ENCODE measurements at places on chromosomes 3 and 15. TPM values are rescaled to one million over a fixed set of nuclear protein-coding genes. Genes with fewer than 3 reads are reported as not detected.

- H3K4me3 ChIP-seq = no peak overlapping the region
- H3K27me3 ChIP-seq = peaks cover 3% of the 10 kb centered on the region
- no peaks in the 10 kb centered on the region for H3K36me3 ChIP-seq
- no peaks in the 10 kb centered on the region for H3K4me1 ChIP-seq
- DNase-seq = no peak
Observed at GRCh38 chr15:51585986-51586385, 36.6 kb downstream of the DMXL2 start.

GRCh38 chr3:126050626-126051025, 33.3 kb downstream of the SLC41A3 start:
- no peak overlapping the region for H3K4me3 ChIP-seq
- H3K27ac ChIP-seq = no peak overlapping the region

GRCh38 chr15:33700695-33701303, 267.5 kb upstream of the CHRM5 start:
- peaks cover 2% of the 10 kb centered on the region for H3K27me3 ChIP-seq
- no peaks in the 10 kb centered on the region for H3K36me3 ChIP-seq

Gene FANCD2OS
- not detected for total RNA-seq

DNA sequence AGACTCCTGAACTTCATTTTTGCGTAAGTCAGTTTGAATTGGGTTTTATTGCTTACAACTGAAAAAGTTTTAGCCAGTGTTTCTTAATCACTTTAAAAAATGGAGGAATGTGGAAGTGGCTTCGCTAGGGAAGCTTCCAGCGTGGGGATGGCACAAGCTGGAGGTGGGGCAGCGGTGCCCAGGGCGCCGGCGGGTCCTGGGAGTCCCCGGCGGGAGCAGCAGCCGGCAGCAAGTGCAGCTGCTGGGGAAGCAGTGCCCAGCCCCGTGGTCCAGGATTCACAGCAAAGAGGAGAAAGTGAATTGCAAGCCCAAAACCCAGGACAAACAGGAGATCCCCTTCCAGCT, 301.8 kb upstream of the PROK2 start:
- H3K4me1 ChIP-seq = peaks cover 20% of the 10 kb centered on the region
- DNase-seq = no peak
- H3K27ac ChIP-seq = no peak overlapping the region
- H3K27me3 ChIP-seq = no peaks in the 10 kb centered on the region
- no peaks in the 10 kb centered on the region for H3K36me3 ChIP-seq

DNA sequence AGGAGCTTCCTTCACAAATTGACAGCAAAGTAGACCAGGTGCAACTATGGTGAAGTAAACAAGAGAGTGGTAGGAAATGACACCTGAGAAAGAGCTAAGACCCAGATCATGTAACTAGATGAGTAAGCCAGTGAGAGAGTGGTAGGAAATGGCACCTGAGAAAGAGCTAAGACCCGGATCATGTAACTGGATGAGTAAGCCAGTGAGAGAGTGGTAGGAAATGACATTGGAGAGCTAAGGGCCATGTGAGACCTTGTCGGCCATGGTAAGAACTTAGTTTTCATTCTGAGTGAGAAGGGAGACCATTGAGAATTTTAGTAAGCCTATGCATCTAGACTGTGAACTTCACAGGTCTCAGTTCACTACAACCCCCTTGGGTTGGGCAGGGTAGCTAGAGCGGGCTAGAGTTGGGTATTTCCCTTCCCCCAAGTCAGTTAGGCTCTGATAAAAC, 5.4 kb upstream of the SENP7 start:
- H3K4me3 ChIP-seq = peak overlapping the region; percentile 46

Gene MRPS11
- 72.6 TPM for total RNA-seq

DNA sequence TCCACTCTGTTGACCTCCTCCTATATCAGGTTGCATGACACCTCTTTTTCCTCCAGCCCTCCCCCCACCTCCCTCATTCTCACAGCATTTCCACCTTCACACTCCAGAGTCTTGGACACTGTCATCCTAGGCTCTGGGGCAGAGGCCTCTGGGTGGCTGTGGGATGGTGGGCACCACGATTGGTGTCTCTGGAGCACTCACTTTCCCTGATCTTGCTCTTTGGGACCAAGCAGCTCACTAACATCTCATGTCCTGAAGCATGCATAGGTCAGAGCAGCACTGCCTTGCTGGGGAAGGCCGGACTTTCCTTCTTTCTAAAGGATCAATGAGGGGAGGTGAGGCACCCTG, 14.9 kb downstream of the ZBTB47 start:
- H3K4me1 ChIP-seq = no peaks in the 10 kb centered on the region
- H3K27ac ChIP-seq = no peak overlapping the region
- H3K36me3 ChIP-seq = no peaks in the 10 kb centered on the region
- H3K27me3 ChIP-seq = peaks cover 4% of the 10 kb centered on the region

- no peaks in the 10 kb centered on the region for H3K36me3 ChIP-seq
- H3K27me3 ChIP-seq = peaks cover 5% of the 10 kb centered on the region
- H3K4me3 ChIP-seq = no peak overlapping the region
Observed at GRCh38 chr3:152557302-152557999, 277.5 kb upstream of the P2RY1 start.

Gene ALG1L2
- not detected for total RNA-seq

Gene GP5
- 0.26 TPM for total RNA-seq

Gene DRD3
- not detected for total RNA-seq

Gene TRAT1
- total RNA-seq = 61.0 TPM

Gene SOX14
- not detected for total RNA-seq

DNA sequence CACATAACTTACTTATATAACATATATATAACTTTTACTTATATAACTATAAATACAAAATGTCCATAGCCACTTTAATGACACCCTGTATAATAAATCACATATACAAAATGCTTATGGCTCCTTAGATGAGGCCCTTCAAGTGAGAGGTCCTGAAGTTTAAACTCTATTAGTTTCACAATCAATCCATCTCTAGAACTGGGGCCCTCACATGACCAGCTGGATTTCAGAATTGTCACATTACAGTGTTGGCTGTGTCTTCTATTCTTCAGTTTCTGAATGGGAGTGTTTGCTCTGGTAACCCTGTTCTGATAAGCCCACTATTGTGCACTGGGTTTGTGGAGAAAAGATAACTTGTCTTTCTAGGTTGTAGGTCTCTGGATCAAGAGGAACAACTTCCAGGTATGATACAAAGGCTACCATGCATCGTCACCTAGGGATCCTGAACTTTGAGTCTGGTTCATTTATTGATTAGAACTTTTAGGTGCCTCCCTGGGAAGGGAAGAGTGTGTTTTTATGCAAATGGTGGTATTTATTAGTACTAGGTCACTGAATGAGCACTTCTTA, 107.9 kb downstream of the DNAH12 start:
- H3K27ac ChIP-seq = no peak overlapping the region
- peaks cover 21% of the 10 kb centered on the region for H3K27me3 ChIP-seq
- no peaks in the 10 kb centered on the region for H3K4me1 ChIP-seq
- H3K4me3 ChIP-seq = no peak overlapping the region
- H3K36me3 ChIP-seq = no peaks in the 10 kb centered on the region

Gene MTMR10
- total RNA-seq = 11.3 TPM

DNA sequence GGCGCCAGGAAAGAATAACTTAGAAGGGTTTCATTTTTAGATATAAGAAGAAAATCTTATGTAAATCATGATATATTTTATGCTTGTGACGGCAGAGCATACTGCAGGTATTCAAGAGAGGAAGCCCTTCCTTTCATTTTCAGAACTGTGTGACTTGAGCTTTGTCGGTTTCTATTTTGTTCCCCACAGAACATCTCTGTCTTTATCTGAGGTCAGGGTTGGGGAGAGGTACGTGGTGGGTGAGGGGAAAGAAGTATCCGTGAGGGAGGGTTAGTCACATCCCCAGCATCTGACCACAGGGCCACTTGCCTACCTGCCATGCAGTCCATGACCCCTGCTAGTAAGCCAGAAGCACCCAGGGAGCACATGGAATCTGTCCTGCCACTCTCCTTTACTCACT, 126.5 kb downstream of the DGKG start:
- H3K27me3 ChIP-seq = peaks cover 5% of the 10 kb centered on the region
- peak overlapping the region; percentile 75 for H3K27ac ChIP-seq
- peak overlapping the region; percentile 54 for H3K4me3 ChIP-seq
- H3K4me1 ChIP-seq = peaks cover 14% of the 10 kb centered on the region
- H3K36me3 ChIP-seq = no peaks in the 10 kb centered on the region

Gene RAD51
- total RNA-seq = 67.5 TPM

Gene UNC45A
- 66.9 TPM for total RNA-seq

Gene WDR93
- total RNA-seq = not detected

Gene CCDC39
- total RNA-seq = not detected

- H3K36me3 ChIP-seq = no peaks in the 10 kb centered on the region
- H3K4me1 ChIP-seq = peaks cover 3% of the 10 kb centered on the region
- H3K27me3 ChIP-seq = no peaks in the 10 kb centered on the region
- no peak overlapping the region for H3K4me3 ChIP-seq
Observed at GRCh38 chr3:141853081-141853601, 23.3 kb upstream of the ATP1B3 start.

Gene CLDN18
- not detected for total RNA-seq

DNA sequence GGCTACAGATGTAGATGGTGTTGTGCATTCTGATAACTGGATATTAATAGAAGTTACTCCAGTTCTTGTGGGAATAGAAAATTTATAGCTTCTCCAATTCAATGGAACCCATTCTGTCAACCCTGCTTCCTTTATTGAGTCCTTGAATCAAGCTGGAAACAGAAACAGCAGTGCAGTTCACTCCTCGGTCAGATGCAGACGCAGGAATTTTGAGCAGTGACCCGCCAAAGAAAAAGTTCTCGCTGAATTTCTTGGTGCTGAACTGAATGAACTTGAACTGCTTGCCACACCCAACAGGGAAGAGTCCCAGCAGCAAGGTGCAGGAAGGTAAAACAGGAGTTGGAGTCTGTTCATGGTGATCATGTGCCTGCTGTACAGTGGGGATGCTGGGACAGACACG, 10.3 kb downstream of the HRH1 start:
- no peaks in the 10 kb centered on the region for H3K36me3 ChIP-seq
- DNase-seq = no peak
- H3K4me3 ChIP-seq = no peak overlapping the region
- H3K27ac ChIP-seq = no peak overlapping the region
- H3K4me1 ChIP-seq = no peaks in the 10 kb centered on the region

Gene DUOX1
- total RNA-seq = 0.02 TPM

DNA sequence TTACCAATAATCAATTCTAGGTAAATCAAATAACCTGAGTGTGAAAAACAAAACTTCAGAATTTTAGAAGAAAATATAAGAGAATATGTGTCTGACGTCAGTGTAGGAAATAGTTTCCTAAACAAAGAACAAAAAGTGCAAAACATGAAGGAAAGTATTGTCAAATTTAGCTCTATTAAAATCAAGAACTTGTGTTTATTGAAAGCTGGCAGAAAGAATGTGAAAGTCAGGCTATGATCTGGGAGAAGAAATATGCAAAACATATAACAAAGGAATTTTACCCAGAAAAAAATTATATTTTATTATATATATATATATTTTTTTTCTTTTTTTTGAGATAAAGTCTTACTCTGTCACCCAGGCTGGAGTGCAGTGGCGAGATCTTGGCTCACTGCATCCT, 129.1 kb upstream of the ANKRD28 start:
- H3K27ac ChIP-seq = no peak overlapping the region
- no peak overlapping the region for H3K4me3 ChIP-seq
- H3K4me1 ChIP-seq = peaks cover 2% of the 10 kb centered on the region
- peaks cover 8% of the 10 kb centered on the region for H3K27me3 ChIP-seq
- no peak for DNase-seq
- no peaks in the 10 kb centered on the region for H3K36me3 ChIP-seq

DNA sequence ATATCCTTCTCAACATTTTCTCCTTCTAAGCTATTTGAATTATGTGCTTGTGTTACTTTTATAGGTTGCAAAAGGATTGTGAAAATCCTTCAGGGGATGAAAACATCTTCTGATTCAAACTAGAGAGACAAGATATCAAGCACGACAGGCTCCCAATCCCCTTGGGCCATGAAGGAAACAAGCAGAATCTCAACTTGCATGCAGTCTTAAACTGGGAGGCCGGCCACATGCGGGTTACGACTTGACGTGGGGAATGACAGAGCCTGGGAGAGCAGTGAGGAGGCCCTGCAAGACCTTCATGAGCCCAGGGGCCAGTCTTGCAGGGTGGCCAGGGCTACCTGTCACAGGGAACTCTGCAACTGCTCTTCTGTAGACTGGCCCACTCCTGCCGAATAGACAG, 94.4 kb downstream of the SCN11A start:
- peaks cover 5% of the 10 kb centered on the region for H3K27me3 ChIP-seq
- no peak overlapping the region for H3K27ac ChIP-seq
- H3K4me3 ChIP-seq = no peak overlapping the region
- DNase-seq = no peak

GRCh38 chr3:179321668-179322285, 1.1 kb upstream of the ZNF639 start:
- peak overlapping the region; percentile 82 for H3K27ac ChIP-seq
- H3K4me1 ChIP-seq = peaks cover 25% of the 10 kb centered on the region
- peaks cover 13% of the 10 kb centered on the region for H3K36me3 ChIP-seq

Gene SERPINI2
- not detected for total RNA-seq

Gene ADIPOQ
- not detected for total RNA-seq

Gene CYP19A1
- total RNA-seq = 0.09 TPM
